ENCODE measurements at places on chromosomes 4 and X.

GRCh38 chr4:69073375-69073774 lies 22.9 kb upstream of the UGT2B7 start:
- no peak for DNase-seq

- DNase-seq, result no peak
These were observed 183.8 kb downstream of the PTTG2 start for GRCh38 chr4:38144031-38144430.

DNA sequence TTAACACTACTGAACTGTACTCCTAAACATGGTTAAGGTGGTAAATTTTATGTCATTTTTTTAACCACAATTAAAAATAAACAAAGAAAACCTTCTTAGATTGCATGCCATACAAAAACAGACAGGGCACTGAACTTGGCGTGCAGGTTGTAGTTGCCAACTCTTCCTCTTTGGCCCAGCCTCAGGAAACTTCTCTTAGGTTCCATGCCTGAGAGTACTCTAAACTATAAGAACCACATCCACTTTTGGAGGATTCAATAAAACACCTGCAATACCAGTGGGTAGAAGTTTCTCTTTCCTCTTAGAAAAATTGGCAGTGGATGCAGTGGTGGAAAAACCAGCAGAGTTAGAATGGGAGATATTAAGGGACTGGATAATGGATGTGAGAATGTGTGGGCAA lies 103.4 kb downstream of the LUZP4 start:
- DNase-seq, result no peak

DNA sequence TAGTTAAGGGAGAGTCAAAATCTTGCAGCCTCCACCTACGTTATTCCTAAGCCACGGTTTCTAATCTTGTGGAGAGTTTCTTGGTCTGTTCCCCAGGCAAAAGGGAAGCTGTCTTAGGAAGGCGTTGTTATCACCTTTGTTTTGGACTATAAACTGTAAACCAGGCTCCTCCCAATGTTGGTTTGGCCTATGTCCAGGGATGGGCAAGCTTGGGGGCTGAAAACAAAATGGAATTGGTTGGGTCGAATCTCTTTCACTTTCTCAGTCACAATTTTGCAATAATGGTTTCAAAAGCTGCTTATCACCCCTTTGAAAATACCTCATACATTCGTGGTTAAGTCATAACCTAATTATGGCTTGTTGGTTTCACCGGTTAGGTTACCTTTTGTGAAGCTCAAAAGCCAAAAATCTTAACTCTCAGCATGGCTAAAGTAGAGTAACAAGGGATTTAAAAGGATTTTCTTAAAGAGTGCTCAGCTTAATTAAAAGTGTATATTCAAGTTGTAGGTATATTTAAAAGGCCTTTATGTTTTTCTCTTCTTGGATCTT lies 232.1 kb downstream of the CHM start:
- no peak for DNase-seq

DNA sequence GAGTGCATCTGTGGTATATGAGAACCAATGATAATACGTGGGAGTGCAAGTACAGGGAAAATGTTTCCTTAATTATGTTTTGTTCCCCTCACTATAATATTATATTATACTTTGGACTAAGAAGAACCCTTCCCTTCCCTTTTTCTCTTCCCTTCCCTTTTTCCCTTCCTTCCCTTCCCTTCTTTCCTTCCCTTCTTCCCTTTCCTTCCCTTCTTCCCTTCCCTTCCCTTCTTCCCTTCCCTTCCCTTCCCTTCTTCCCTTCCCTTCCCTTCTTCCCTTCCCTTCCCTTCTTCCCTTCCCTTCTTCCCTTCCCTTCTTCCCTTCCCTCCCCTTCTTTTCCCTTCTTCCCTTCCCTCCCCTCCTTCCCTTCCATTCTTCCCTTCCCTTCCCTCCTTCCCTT lies 36.9 kb upstream of the VSIG4 start:
- no peak for DNase-seq

- no peak for DNase-seq
These were observed 683.6 kb upstream of the TENM3 start for GRCh38 chr4:181559637-181560036.
